Natural killer cell treated with Interleukin-12 subunit alpha and Interleukin-12 subunit beta and Interleukin-15 and Interleukin-18, amount 100 ng/mL, for 72 hours (primary cell): ENCODE measurements at places on chromosomes 4 and X. TPM values are rescaled to one million over a fixed set of nuclear protein-coding genes. Genes with fewer than 3 reads are reported as not detected.

Gene TIGD2
- 5.7 TPM for total RNA-seq

- no peak overlapping the region for H3K4me3 ChIP-seq
- no peak for DNase-seq
- H3K27me3 ChIP-seq = peaks cover 11% of the 10 kb centered on the region
- no peaks in the 10 kb centered on the region for H3K36me3 ChIP-seq
- H3K27ac ChIP-seq = no peak overlapping the region
- no peaks in the 10 kb centered on the region for H3K4me1 ChIP-seq
These were observed 14.7 kb upstream of the GRIA3 start for GRCh38 chrX:123169247-123169901.

GRCh38 chr4:83320548-83320947, 14.1 kb downstream of the HPSE start:
- peaks cover 9% of the 10 kb centered on the region for H3K4me1 ChIP-seq
- no peaks in the 10 kb centered on the region for H3K36me3 ChIP-seq
- DNase-seq = peak; percentile 78
- peaks cover 10% of the 10 kb centered on the region for H3K27me3 ChIP-seq
- peak overlapping the region; percentile 77 for H3K27ac ChIP-seq
- H3K4me3 ChIP-seq = peak overlapping the region; percentile 62

GRCh38 chr4:181960384-181960783, 282.8 kb upstream of the TENM3 start:
- H3K4me1 ChIP-seq = no peaks in the 10 kb centered on the region
- H3K36me3 ChIP-seq = no peaks in the 10 kb centered on the region
- DNase-seq = no peak
- no peak overlapping the region for H3K27ac ChIP-seq

Gene SMARCA1
- total RNA-seq = not detected
